ENCODE measurements at places on chromosomes 3 and 15. TPM values are rescaled to one million over a fixed set of nuclear protein-coding genes. Genes with fewer than 3 reads are reported as not detected.

ROPN1 gene
- polyA plus RNA-seq, result not detected

TRAK1 gene
- 2.6 TPM for polyA plus RNA-seq

CAND2 gene
- 0.76 TPM for polyA plus RNA-seq

SAXO2 gene
- polyA plus RNA-seq, result not detected

CTDSPL gene
- polyA plus RNA-seq, result 0.08 TPM

CP gene
- polyA plus RNA-seq, result 0.15 TPM
